Right renal pelvis (tissue), 4 donors: ENCODE measurements at places on chromosomes 7 and 10.
A peak's percentile ranks its signal among the peaks of the same experiment; 100 is the strongest.

GRCh38 chr7:3267966-3268690, 32.9 kb upstream of the SDK1 start:
- DNase-seq = peak; percentile 9

DNA sequence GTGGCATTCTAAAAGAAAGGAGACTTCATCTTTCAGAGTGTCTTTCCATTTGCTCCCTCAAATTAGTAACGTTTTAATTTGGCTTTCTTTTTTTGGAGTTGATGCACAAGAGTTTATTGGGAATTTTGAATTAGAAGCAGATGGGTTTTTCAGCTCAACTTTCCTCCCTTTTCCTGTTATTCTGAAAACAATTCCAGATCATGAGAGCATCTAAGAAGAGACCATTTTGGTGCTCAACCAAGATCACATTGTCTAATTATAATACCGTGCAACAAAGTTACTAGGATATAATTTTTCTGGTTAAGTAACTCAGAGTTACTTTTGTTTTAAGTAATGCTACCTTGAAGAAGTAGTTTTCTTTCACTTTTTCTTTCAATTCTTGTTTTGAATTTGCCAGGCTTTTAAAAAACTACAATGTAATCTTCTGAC, 396.6 kb upstream of the KLF6 start:
- DNase-seq = no peak

- no peak for DNase-seq
These were observed 91.0 kb downstream of the ELMO1 start for GRCh38 chr7:37357637-37357996.

- peak; percentile 64 for DNase-seq
These were observed at the start of gene TET1 for GRCh38 chr10:68560186-68560942. Gene TET1, plus strand, starts transcription at chr10:68560337. Its CDS starts 12,002 bp downstream, at chr10:68572339.

DNA sequence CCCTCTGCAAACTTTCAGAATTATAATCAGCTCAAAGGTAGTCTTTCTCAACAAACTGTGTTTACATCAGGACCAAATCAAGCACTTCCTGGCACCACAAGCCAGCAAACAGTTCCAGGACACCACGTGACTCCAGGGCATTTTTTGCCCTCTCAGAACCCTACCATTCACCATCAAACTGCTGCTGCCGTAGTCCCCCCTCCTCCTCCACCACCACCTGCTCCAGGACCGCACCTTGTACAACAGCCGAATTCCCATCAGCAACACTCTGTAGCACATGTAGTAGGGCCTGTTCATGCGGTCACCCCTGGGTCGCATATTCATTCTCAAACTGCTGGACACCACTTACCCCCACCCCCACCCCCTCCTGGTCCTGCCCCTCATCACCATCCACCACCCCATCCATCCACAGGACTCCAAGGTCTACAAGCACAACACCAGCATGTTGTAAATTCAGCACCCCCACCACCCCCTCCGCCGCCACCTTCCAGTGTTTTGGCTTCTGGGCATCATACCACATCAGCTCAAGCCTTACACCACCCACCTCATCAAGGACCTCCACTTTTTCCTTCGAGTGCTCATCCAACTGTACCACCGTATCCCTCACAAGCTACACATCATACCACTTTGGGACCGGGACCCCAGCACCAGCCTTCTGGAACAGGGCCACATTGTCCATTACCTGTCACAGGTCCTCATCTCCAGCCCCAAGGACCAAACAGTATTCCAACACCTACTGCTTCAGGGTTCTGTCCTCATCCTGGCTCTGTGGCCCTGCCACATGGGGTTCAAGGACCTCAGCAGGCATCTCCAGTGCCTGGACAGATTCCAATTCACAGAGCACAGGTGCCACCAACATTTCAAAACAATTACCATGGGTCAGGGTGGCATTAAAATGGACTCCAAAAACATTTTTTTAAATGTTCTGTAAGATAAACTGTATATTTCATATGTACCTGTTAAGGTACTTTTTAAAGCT, 98.7 kb downstream of the KMT2E start:
- no peak for DNase-seq

GRCh38 chr7:29557954-29558353, 5.7 kb upstream of the PRR15 start:
- no peak for DNase-seq

- DNase-seq = no peak
These were observed 39.8 kb downstream of the SEM1 start for GRCh38 chr7:96669812-96670211.

- no peak for DNase-seq
These were observed 23.2 kb upstream of the MTPN start for GRCh38 chr7:136000288-136000913.

GRCh38 chr7:79036356-79036755, 417.1 kb downstream of the MAGI2 start:
- DNase-seq = no peak

DNA sequence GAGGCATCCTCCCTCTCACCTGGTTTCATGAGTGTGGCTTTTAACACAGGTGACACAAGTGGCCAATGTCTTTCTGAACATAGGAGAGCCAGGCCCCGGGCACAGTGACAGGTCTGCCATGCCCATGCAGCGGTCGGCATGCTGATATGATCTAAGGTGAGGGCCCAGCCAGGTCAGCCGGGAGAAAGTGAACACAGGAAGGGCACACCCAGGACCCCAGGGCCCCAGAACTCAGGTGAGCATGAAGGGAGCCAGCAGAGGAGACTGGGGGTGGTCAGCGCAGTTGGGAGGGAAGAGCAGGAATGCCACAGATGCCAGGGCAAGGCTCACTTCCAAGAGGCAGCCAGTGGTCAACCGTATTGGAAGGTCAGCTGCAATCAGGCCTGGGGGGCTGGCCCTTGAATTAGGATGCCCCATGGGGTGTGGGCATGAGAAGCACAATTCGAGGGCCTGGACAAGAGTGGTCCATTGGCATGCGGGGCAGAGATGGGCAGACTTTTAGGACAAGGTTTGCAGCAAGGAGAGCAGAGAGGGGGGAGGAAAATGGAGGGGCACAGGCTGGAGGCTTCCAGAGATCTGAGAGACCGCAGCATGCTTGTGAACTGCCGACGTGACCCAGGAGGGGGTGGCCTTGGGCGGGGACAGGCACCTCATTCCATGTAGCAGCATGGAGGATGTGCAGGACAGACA, 3.9 kb upstream of the INPP5A start:
- no peak for DNase-seq

- no peak for DNase-seq
These were observed 89.6 kb downstream of the PODXL start for GRCh38 chr7:131466735-131467365.

- DNase-seq = peak; percentile 54
These were observed at the start of gene ANKRD2 for GRCh38 chr10:97572214-97572989. Gene ANKRD2, plus strand, starts transcription at chr10:97572779. Its CDS starts 10 bp downstream, at chr10:97572789.

- no peak for DNase-seq
These were observed 86.0 kb downstream of the ICA1 start for GRCh38 chr7:8175929-8176369.

GRCh38 chr7:11193131-11193867, 219.6 kb downstream of the PHF14 start:
- DNase-seq = no peak

DNA sequence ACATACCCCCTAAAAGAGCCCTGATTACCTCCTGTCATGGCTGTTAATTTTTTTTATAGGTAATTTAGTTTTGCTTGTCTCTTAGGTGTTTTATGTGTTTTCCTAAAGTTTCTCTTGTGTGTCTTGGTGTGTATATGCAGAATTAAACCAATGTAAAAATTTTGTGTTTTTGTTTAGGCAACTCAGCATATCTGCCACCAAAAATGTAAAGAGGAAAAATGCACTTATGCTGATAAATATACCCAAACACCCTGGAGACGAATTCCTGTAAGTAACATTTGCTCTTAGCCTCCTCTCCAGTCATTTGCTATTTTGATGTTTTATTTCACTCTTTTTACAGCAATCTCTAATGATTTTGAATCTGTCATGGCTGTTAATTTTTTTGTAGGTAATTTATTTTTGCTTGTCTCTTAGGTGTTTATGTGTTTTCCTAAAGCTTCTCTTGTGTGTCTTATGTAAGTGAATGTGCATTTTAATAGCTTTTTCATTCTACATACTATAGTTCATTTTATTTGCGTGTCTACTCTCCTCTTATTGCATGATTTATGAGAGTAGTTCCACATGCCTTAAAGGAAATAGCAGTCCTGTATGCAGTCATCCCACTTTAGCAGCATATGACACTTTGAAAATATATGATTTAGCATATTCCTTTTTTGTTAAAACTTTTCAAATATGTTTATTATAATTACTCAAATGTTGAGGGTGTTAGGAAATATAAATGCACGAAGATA, 149.2 kb downstream of the CCSER2 start:
- DNase-seq = no peak

DNA sequence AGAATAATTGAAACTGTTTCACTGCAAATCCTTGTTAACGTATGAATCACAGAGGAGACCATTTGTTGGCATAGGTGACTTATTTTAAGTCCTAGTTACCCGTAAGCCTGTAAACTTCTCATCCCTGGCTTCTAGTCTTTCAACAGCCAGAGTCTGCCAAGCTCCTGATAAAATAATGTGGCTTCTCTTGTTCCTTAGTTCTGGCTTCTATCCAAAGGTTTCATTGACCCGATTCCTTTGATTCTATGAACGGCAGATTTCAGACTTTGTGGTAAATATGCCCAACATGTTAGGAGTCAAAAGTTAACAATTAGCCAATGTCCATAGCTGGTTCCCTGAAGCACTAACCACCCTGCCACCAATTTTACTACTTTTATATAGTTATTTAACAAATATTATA, 23.3 kb downstream of the DNAH11 start:
- no peak for DNase-seq

DNA sequence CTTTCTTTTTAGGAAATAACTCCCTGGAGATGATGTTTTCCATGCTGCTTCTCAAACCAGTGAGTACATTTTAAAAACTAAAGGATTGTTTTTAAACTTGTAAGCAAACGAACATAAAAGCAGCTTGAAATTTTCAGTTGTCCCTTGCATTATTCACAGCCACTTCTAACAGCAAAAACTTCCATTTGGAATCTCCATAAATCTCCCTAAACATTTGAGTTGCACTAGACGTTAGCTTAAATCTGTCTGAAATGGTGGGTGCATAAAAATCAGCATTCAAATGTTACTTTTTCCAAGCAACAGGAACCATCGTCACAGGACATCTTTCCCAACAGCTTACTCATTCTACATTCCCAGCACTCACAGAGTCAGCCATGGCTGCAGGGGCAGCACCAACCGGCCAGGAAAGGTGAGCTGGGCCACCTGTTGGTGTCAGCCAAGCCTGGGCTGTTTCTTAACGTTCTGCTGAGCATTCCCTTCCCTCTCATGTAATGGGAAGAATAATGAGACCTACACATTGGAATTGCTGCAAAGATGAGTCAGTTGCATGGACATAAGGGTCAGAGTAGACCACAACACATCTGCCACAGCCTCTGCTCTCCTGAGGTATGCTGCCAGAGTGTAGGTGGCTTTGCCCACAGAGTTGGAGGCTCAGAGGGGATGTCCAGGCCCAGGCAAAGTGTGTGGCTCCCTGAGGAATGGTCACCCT, 163.2 kb downstream of the TNS3 start:
- DNase-seq = no peak

DNA sequence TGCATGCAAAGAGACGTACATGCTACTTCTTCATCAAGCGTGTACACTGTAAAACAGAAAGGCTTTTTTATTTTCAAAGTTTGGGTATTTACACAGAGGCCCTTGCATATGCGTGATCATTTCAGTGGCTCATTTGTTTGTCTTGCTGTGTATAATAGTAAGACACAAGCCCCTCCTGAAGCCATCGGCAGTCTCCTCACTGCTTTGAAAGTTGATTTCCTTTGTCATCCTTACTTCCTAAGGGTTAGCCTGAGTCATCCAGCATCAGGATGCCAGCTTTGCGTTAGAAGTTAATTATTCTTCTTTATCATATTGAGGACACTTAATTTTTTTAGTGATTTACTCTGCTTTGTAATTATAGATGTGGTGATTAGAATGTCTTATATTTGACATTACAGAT, 72.5 kb upstream of the CTBP2 start:
- no peak for DNase-seq

DNA sequence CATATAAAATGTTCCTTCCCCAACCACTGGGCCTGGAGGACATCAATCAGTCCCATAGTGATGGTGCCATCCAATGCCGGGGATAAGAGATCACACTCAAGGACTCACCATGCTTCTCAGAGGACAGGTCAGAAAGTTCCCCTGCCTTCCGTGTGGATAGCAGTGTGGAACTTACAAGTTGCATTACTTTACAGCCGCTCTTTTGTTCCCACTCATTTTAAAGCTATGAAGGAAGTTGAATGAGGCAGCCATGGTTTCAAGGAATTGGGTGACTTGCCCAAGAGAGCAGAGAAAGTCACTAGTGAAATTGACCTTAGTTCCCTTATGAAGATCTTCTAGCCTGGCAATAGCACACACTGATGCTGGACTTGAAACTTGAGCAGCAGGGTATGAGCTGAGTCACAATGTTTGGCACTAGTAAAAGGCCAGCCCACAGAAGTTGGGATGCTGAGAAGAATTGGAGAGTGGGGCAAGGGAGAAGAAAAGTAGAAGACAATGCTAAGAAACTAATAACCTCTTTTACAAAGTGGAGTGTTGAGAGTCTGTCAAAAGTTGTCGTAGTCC, 78.7 kb downstream of the CXCL12 start:
- DNase-seq = no peak

DNA sequence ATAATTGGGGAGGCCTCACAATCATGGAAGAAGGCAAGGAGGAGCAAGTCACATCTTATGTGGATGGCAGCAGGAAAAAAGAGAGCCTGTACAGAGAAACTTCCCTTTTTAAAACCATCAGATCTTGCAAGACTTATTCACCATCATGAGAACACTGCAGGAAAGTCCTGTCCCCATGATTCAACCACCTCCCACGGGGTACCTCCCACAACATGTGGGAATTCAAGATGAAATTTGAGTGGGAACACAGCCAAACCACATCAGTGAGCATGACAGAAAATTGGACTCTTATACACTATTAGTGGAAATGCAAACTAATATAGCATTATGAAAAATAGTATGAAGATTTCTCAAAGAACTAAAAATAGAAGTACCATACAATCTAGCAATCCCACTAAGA, 271.2 kb downstream of the MAGI2 start:
- no peak for DNase-seq

DNA sequence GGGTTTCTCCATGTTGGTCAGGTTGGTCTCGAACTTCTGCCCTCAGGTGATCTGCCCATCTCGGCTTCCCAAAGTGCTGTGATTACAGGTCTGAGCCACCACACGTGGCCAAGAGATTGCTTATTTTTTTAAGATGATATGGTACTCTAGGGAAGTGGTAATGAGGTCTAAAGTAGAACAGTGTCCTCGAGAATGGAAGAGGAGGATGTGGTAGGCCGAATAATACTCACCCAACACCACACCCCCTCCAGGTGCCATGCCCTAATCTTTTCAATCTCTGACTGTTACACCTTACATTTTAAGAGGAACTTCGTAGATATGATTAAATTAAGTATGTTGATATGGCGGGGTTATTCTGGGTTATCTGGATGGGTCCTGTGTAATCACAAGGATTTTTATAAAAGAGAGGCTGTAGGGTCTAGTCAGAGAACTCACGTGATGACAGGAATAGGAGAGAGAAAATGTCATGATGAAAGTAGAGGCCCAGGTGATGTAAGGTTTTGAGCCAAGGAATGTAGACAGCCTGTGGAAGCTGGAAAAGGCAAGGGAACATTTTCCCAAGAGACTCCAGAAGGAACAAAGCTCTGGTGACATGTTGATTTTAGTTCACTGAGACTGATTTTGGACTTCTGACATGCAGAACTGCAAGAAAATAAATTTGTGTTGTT, 29.5 kb downstream of the CDK13 start:
- DNase-seq = no peak
